ENCODE measurements at places on chromosomes 11 and 22. TPM values are rescaled to one million over a fixed set of nuclear protein-coding genes. Genes with fewer than 3 reads are reported as not detected.
A peak's percentile ranks its signal among the peaks of the same experiment; 100 is the strongest.

DNA sequence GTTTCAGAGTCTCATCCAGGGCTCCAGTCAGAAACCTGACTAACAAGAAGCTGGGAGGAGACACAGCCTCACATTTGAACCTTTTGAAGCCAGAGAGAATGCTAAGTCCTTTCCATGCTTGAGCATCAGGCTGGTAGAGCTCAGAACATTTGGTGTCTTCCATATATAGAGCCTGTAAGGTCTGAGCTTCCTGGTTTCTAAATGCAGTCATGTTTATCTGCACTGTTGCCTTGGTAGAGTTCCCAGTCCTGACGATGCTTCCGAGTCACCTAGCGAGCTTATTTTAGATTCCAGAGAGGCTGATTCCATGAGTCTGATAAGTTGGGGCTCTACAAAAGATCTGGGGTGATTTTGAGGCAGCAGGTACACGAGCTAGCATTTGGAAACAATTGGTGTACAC, 68.4 kb upstream of the SORL1 start:
- no peak overlapping the region for H3K4me3 ChIP-seq
- no peaks in the 10 kb centered on the region for H3K27me3 ChIP-seq
- no peak for DNase-seq
- no peaks in the 10 kb centered on the region for H3K36me3 ChIP-seq
- peaks cover 10% of the 10 kb centered on the region for H3K4me1 ChIP-seq
- H3K27ac ChIP-seq: no peak overlapping the region

GRCh38 chr22:30626413-30626812, 9.2 kb upstream of the SLC35E4 start:
- H3K27ac ChIP-seq: no peak overlapping the region
- no peak overlapping the region for H3K4me3 ChIP-seq
- H3K36me3 ChIP-seq: no peaks in the 10 kb centered on the region
- no peak for DNase-seq

- H3K36me3 ChIP-seq: no peaks in the 10 kb centered on the region
- H3K27me3 ChIP-seq: no peaks in the 10 kb centered on the region
- DNase-seq: no peak
- no peak overlapping the region for H3K27ac ChIP-seq
- no peak overlapping the region for H3K4me3 ChIP-seq
These were observed 97.5 kb downstream of the TSPAN18 start for GRCh38 chr11:44824300-44824704.

GRCh38 chr11:100188137-100188783, 498.8 kb upstream of the ARHGAP42 start:
- H3K4me1 ChIP-seq: no peaks in the 10 kb centered on the region
- no peak for DNase-seq
- no peaks in the 10 kb centered on the region for H3K36me3 ChIP-seq
- H3K4me3 ChIP-seq: no peak overlapping the region
- no peak overlapping the region for H3K27ac ChIP-seq

DNA sequence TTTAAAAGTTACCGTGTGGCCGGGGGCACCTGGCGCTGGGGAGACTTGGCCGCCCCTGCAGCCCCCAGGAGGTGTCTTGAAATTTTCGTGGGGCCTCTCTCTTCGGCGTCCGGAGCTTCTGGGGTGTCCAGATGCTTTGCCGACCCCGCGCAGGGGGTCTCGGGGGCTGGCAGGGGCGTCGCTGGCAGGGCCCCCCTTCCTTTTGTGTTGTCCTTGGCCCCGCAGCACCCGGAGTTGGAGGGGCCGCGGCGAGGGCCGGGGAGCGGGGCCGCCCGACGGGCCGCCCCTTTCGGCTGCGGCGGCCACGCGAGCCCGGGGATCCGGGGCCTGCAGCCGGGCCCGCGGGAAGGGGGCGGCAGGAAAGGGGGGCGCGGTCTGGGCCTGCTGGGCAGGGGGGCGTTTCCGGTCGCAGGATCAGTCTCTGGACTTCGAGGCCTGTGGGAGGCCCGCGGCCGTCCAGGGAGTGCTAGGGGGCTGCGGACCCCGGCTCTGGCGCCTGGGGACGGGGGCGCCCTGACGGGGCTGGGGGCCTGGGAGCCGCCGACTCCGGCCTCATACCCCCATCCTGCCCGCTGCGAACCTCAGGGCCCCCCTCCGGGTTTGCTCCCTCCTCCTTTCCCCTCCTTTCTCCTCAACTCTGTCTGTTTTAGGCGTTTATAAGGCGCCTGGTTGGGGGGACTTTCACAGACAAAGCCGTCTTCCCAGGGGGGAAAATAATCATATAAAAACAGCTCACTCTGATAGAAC, 869 bp downstream of the ZC3H7B start:
- peak overlapping the region; percentile 82 for H3K27ac ChIP-seq
- peak overlapping the region; percentile 22 for H3K4me3 ChIP-seq
- peaks cover 13% of the 10 kb centered on the region for H3K4me1 ChIP-seq
- no peaks in the 10 kb centered on the region for H3K27me3 ChIP-seq
- DNase-seq: peak; percentile 40

DNA sequence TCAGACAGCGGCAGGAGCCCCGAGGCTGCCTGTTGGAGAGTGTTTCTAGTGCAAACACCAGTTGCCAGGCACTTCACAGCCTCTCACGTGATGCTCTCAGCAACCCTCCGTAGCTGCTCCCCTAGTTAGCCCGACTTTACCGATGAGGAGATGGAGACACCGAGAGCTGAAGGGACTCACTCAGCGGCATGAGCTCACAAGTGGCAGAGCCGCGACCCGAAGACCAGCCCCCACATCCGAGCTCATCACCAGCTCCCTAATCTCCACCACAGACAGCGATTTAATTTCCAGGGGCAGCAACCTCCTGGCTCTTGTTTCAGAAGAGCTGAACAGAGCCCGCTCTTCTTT, 28.7 kb upstream of the RTL6 start:
- no peak overlapping the region for H3K4me3 ChIP-seq
- DNase-seq: no peak
- H3K36me3 ChIP-seq: no peaks in the 10 kb centered on the region
- H3K27ac ChIP-seq: no peak overlapping the region
- no peaks in the 10 kb centered on the region for H3K4me1 ChIP-seq

GRCh38 chr22:20080445-20080775, 369 bp downstream of the DGCR8 start:
- peak overlapping the region; percentile 77 for H3K4me3 ChIP-seq
- no peaks in the 10 kb centered on the region for H3K27me3 ChIP-seq
- H3K4me1 ChIP-seq: peaks cover 12% of the 10 kb centered on the region

ACP2 gene
- total RNA-seq: 28.3 TPM

OLFML1 gene
- not detected for total RNA-seq

SHISA8 gene
- total RNA-seq: not detected

Data from naive thymus-derived CD4-positive, alpha-beta T cell (primary cell).